ENCODE measurements at places on chromosomes 6 and 20.

DNA sequence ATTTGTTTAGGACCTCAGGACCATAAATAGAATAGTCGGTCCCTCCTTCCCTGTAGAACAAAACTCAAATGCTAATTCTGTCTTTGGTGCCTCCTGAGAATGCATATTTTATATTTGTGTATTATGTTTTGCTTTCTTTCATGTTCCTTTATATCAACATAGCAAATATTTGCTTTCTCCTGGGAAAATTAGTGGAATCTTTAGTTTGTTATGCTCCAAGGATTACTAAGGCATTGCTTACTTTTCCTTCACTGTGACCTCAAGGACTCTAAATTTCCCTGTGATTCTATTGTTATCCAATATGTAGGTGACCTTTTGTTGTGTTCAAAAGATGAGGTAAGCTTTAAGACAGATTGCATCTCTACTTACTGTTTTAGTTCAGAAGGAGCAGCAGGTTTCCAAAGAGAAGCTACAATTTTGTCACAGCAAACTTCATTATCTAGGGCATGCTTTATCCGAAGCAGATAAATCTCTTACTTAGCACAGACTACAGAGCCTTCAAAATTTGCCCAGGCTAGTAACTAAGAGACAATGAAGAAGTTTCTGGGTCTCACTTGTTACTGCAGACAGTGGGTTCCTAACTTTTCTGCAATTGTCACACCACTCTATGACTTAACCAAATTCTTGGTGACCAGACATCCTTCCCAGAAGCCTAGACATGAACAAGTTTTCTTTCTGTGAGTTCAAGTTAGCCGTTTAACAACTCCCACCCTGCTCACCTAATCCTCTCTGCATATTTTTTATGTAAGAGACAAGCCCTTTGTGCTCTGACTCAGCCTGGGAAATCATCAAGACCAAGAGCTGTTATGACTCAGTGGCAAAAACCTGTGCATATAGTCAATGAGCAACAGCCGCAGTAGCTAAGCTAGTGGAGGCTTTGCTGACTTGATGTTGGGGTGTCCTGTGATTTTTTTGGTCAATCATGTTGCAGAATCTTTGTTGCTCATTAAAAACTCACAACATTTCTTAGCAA lies 378.8 kb downstream of the QKI start:
- DNase-seq: no peak

DNA sequence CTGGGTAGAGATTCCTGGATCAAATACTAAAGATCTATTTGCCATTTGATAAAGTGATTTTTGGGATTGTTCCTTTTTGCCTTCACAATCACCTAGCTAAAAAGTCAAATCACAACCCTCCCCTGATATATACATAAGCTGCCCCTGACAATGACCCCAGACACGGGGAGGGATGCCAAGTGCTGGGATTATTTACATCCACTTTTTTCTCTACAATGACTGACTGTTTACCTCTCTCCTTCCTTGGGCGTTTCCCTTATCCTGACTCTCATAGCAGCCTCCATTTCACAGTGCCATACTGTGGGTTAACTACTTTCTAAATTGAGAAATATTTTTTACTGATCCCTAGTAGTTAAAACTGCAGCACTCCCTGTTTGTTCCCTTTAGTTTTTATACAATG lies 150.8 kb upstream of the TMEM170B start:
- no peak for DNase-seq

DNA sequence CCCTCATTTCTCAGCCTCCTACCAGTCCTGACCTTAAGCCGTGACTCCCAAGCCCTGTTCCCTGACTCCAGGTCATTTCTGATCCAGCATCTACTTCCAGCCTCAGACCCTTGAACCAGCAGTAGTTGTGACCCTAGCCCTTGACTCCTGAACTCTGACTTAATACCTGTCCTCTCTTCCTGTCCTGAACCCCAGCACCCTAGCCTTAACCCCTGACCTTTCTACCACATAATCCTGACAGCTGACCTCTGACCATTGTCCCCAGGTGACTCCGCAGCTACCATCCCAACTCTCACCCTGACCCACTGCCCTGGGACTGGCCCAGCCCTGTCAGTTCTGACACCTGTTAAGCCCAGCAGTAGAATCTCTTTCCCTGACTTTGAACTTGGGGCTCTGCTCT lies 42.1 kb downstream of the MYH7B start:
- DNase-seq: no peak

- no peak for DNase-seq
Observed at GRCh38 chr20:55540013-55540412, 465.3 kb downstream of the CBLN4 start.

- DNase-seq: no peak
Observed at GRCh38 chr6:82362878-82363427, 664 bp upstream of the TPBG start.

DNA sequence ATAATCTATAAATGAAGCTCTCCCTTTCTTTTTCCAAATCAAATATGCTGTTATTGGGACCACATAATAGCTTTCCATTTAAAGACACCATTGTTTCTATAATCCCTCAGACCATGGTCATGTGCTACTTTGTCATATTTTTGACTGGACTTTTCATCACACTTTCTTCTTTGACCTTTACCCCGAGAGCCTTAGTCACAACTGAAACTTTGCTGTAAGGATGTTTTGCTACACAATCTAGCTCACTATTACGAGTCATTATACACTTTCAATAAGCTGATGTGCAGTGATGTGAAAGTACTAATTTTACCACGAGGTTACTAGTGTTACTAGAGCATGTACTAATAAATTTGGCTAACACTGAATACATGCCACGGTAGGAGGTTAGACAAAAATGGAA lies 367.2 kb upstream of the RUNX2 start:
- no peak for DNase-seq

DNA sequence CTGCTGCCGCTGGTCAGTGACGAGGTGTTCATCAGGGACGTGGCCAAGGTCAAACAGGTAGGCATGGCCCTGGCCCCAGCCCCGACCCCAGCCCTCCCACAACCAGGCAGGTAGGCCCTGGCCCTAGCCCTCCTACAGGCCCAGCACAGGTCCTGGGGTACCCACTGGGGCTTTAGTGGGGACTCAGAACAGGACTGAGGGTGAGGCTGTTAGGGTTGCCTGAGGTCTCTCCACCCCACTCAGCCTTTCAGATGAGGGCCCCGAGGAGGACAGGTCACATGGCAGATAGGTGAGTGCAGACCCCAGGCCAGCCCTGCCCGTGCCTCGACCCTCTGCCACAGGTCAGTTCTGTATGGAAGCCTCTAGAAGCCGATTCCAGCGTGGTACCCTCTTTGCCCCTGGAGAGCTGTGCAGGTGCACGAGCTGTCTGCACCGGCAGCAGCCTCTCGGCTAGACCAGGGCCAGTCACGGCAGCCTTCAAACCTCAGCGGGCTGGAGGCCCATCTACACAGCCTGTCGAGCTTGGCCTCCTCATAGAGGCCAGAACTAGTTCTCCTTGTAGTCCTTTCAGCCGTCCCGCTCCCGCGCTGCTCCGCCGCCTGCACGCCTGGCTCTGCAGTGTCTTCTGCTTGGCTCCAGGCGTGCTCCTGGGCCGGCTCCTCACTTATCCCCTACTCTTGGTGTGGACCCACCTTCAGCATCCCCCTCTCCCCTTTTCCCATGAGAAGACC lies 35.5 kb downstream of the PYGB start:
- peak; percentile 29 for DNase-seq

DNA sequence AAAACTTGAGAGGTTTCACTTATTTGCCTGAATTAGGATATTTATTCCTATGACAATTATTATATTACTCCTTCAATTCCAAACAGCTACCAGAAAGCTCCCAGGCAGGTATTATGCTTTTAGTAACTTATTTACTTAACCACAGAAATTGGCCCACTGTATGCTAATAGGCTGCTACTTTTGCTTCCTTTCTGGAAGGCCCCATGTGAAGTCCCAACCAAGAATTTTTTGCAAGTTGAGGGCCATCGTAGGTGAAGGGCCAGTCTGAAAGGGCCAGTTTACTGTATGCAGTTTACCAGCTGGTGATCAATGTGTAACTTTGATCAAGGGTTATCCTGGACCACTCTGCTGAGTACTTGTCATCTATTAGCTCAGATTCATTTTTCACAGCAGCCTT lies 45.0 kb downstream of the EDN1 start:
- no peak for DNase-seq

- DNase-seq: no peak
Observed at GRCh38 chr6:141658696-141659095, 474.0 kb upstream of the GJE1 start.

GRCh38 chr20:38271608-38272120 lies 11.1 kb upstream of the KIAA1755 start:
- DNase-seq: no peak

DNA sequence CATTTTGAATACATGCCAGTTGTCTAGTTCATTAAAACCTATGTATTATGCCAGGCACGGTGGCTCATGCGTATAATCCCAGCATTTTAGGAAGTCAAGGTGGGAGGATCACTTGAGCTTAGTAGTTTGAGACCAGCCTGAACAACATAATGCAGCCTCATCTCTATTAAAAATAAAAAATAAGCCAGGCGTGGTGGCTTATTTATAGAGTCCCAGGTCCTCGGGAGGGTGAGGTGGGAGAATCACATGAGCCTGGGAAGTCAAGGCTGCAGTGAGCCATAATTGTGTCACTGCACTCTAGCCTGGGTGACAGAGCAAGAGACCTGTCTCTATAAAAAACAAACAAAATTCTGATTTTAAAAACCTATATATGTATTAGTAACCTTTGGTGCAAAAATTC lies 27.5 kb downstream of the ORC3 start:
- no peak for DNase-seq
